SIG-M5 (cell line): ENCODE measurements at places on chromosomes 12 and 14.

- DNase-seq: no peak
Measured at GRCh38 chr12:75724928-75725312, 213.5 kb upstream of the KRR1 start.

GRCh38 chr12:75831402-75831801 is 200.2 kb downstream of the PHLDA1 start:
- DNase-seq: no peak

DNA sequence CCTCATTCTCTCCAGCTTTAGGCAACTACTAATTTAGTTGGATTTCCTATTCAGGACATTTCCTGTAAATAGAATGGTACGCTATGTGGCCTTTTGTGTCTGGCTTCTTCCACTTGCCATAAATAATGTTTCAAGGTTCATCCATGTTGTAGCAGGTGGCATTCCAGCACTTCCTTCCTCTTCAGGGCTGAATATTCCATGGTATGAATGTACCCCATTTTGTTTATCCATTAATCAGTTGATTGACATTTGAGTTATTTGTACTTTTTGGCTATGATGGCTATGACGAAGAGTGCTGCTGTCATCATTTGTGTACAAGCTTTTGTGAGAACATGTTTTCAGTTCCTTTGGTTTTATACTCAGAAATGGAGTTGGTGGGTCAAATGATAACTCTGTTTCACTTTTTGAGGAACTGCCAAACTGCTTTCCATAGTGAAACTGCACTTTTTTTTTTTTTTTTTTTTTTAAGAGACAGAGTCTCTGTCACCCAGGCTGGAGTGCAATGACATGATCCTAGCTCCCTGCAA is 6.5 kb upstream of the CDK2AP1 start:
- DNase-seq: peak; percentile 32

DNA sequence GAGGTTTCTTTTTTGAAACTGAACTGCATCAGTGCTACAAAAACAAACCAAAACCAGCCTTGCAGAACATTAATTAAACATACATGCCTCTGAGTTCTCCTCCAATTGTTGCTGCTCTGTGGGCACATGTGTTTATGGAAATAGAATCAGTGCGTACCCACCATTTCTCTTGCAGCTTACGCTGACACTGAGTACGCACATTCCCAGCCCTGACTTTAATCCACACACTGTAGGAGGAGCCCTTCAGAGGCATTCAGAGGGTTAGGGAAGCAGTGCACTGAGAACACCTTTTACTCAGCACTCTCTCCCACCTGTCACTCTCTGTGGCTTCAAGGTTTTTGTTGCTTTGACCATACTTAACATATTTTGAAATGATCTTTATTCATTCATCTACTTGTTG is 250.5 kb upstream of the PWP1 start:
- DNase-seq: no peak

DNA sequence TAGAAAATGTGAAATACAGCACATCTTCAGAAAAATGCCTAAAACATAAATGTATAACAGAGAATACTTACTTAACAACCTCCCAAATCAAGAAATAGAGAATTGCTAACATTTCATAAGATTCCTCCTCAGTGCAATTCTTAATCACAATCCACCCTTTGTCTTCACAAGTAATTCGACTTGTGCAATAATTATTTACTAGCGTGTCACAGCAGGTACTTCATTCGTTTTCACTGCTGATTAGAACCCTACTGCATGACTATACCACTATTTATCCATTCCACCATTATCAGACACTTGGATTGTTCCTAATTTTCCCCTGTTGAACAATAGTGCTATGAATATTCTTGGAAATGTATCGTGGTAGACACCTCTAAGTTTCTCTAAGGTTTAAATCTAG is 64.9 kb upstream of the BBS10 start:
- no peak for DNase-seq

- DNase-seq: no peak
Measured at GRCh38 chr12:121637231-121637914, 11.0 kb downstream of the ORAI1 start.

- DNase-seq: no peak
Measured at GRCh38 chr14:69818758-69819191, 21.7 kb upstream of the SLC10A1 start.

DNA sequence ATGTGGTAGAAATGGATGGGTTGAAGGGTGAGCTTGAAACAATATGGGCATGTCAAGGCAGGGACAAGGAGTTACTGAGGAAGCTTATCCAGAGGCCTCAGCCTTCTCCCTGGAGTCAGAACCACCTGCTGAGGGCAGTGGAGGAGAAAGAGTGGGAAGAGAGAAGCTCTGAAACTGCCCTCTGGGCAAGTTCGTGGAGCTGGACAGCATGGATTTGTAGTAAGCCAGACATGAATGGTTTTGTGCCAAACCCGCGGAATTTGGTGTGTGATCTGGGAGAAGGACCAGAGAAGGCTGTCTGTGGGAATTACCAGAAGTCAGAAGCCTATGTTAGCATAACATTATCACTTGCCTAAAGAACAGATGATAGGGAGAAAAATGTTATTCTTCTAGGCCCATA is 164.8 kb downstream of the SLC41A2 start:
- no peak for DNase-seq

DNA sequence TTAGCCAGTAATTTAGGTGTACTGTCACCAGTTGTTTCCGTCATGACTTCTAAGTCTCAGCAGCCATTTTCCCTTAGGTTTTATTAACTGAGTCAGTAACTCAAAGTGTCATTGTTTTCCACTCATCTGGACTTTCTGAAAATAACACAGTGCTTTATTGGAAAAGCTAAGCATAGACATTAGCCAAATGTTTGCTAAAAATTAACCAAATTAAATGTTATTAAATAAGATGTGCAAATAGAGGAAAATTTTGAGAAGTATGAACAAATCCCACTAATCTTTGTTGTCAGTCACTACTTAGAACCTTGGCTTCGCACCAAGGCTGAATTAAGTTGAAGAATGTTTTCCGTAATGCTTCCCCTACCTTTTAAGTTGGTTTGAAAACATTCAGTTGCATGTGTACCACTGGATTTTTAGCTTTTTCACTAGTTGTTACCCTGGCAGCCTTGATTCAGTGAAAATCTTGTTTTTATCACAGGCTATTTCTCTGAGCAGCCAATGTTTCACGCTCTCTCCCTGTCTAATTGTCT is 43.0 kb downstream of the BORCS5 start:
- DNase-seq: no peak

- DNase-seq: no peak
Measured at GRCh38 chr12:24730489-24730896, 218.4 kb downstream of the BCAT1 start.

DNA sequence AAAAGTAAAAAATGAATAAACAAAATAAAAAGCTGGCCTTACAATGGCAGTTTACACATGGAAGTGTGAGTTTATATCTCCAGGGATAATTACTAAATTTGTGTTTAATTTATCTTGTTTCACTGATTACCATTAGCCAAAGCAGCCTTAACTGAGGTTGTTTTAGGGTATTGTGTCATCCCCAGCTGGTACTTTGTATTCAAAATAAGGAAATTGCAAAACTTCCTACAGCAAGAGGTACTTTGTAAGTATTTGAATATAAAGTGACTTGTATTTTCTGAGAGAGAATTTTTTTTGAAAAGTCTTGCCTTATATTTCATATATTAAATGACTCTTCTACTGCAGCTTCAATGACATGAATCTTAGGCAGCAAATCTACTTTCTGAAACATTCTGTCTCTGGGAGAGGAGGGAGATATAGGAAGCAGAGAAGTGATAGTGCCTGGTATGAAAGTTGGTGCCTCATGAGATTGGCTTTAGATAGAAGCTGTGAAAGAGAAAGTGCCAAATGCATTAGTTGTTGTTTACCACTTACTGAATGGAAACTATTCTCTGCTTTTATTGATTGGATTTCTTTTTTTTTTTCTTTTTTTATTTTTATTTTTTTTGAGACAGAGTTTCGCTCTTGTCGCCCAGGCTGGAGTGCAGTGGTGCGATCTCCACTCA is 6.7 kb downstream of the FNTB start:
- DNase-seq: no peak

- DNase-seq: no peak
Measured at GRCh38 chr14:29814156-29815015, 113.3 kb downstream of the PRKD1 start.

DNA sequence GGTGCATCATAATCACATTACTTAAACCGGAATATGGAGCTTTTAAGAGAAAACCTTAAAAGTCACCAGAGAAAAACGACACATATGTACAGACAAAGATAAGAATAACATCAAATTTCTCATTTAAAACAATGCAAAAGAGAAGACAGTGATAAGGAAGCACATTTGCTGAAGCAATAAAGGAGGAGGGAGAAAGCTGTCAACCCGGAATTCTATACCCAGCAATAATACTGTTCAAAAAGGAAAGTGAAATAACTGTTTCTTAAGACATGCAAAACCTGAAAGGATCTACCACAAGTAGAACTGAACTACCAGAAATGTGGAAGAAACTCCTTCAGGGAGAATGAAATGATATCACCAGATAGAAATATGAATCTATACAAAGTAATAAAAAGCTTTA is 15.4 kb downstream of the SLC6A13 start:
- DNase-seq: no peak

DNA sequence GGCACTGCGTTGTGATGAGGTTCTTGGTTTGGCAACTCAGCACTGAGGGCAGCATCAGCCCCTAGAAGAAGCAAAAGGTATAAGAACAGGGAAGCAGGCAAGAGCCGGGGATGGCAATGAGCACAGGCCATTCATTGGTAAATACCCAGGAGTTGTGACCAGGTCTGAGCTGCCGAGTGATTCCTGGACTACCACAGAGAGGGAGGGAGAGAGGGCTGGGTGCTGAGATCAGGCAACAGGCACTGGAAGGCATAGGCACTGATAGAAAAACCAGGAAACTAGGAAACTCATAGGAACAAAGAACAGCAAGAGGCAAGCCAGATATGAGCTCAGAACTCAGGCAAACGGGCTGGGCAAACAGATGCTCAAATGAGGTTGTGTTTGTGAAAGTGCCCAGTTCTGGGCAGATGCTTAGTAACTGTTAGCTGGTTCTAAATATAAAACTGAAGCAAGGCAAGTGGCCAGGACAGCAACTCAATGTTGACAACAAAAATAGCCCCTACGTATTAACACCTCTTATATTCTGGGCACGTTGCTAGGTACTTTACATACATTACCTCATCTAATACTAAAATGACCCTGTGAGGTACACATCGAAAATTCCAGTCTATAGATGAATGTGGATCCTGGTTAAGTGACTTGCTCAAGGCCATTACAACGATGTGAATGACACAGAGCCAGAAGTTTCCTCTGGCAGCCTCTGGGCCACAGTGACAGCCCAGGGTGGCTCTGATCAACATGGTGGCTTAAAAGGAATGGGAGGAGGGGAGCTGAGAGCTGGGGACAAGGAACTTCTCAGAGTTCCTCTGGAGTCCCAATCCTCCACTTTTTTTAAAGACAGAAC is 121.1 kb downstream of the PRMT8 start:
- no peak for DNase-seq

GRCh38 chr14:101062065-101062450 is 158.5 kb upstream of the RTL1 start:
- DNase-seq: no peak

GRCh38 chr12:62190689-62191490 is 69.3 kb upstream of the USP15 start:
- no peak for DNase-seq

DNA sequence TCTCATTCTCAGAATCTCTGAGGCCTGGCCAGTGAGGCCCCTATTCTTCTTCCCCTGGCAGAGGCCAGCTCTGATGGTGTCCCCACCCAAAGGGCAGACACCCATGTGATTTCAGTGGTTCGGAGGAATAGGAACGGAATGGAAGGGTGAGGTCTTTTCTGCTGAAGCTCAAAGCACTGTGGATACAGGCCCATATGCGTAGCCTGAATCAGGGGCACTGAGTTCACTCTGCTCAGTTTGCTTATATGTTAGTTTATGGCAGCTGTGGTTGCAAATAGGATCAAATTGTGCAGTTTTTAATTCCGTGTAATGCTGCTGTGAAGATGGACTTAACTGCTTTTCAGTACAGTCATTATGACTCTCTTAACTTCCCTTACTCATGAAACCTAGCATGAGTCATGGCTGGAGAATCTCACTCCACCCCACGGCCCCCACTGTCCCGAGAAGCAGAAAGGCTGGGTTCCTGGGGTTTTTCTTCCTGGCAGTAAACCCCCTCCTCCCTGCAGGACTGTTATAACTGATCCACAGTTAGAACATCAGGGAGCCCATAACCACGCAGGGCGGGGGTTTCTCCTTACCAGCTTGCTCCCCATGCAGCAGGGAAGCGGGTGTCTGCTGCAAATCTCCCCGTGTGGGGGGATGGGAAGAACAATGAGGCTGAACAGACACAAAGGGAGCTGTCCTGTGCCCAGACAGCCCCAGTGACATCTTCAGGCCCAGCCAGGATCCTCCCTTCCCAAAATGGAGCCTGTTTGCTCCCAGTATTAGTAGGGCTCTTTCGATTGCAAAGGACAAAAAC is 122.7 kb downstream of the SLC38A6 start:
- no peak for DNase-seq

DNA sequence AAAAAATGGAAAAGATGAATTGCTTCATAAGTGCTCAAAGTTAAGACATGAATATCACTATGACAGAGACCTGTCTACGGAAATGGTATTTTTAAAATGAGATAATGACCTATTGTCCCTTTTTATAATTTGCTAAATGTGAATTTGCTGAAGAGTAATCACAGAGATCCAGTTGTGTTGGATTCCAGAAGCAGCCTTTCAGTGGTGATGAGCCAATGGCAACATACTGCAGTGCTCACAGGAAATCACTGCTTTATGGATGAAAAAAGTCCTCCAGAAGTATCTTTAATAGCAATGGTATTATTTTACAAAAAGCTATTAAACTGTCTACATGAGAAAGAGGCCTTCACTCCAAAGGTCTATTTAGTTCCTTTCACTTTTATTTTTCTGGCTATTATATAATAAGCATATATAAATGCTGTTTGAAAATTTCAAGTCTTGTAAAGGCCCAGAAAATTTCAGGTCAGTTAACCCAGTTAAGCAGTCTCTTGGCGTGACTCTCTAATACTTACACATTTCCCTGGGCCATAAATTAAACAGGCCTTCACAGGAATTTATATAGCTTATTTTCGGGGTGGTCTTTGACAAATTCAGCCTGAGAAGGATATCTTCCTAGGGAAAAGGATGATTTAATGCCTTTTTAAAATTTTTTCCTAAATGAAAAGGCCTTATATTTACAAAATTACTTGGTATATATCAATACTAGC is 55.4 kb downstream of the KCNJ8 start:
- DNase-seq: no peak

DNA sequence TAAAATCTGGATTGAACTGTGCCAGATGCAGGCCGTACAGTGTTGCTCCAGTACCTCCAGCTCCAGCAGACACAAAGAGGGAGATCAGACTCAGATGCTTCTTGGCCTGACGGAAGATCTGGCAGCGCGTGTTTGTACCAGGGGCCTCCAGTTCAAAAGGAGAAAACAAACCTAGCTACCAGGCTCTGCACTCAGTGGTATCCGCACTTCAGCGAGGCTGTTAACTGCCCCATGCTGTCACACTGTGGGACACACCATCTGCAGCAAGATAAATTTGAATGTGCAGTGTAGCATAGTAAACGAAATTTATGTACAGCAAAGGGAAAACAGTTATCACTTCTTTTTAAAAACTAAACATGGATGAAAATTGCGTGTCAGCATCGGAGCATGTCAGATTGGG is 5.1 kb downstream of the DYNC1H1 start:
- no peak for DNase-seq
